Thoracic aorta (tissue), 2 donors: ENCODE measurements at places on chromosomes 13 and 19. TPM values are rescaled to one million over a fixed set of nuclear protein-coding genes. Genes with fewer than 3 reads are reported as not detected.

DNA sequence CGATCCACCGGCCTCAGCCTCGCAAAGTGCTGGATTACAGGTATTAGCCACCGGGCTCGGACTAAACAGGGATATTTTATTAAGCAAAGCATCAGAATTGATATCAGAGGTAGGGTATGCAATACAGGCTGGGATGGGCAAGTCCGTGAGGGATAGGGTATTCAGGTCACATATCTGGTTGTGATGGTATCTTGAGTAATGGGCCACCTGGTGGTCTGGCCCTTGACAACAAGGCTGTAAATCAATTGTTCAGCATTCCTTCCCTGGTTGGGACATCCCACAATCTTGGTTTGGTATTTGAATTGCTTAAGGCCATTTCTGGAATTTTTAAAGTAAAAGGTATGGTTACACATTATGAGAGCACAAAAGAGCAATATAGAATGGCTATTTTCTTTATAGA is 1588.0 kb downstream of the SLITRK1 start:
- no peak overlapping the region for H3K27ac ChIP-seq
- DNase-seq = no peak
- H3K4me1 ChIP-seq = no peaks in the 10 kb centered on the region
- no peaks in the 10 kb centered on the region for H3K36me3 ChIP-seq
- H3K4me3 ChIP-seq = no peak overlapping the region

GRIN3B gene
- not detected for total RNA-seq

DNA sequence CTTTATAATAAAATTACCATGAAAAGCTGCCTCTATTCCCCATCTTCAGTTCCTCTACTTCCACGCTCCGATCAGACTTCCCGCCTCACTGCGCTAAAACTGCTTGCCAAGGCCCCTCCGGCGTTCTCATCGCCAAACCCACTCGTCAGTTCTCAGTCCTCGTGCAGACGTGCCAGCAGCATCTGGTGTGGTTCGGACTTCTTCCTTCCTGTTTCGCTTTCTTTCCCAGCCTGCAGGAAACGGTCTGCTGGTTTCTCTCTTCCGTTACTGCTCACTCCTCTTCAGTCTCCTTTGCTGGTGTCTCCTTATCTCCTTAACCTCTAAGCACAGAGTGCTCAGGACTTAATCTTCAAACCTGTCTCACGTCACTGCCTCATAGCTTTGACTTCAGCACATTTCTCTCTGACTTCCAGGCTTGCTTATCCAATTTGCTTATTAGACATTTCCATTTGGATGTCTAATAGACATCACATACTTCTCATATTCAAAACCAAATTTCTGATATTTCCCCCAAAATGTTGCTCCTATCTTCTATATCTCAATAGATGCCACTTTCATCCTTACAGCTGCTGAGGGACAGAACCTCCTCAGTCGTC is 40.3 kb downstream of the RCBTB2 start:
- peaks cover 3% of the 10 kb centered on the region for H3K36me3 ChIP-seq
- H3K4me1 ChIP-seq = no peaks in the 10 kb centered on the region
- DNase-seq = no peak
- H3K27ac ChIP-seq = no peak overlapping the region
- H3K4me3 ChIP-seq = peak overlapping the region; percentile 12

ZNF534 gene
- 0.49 TPM for total RNA-seq

DNA sequence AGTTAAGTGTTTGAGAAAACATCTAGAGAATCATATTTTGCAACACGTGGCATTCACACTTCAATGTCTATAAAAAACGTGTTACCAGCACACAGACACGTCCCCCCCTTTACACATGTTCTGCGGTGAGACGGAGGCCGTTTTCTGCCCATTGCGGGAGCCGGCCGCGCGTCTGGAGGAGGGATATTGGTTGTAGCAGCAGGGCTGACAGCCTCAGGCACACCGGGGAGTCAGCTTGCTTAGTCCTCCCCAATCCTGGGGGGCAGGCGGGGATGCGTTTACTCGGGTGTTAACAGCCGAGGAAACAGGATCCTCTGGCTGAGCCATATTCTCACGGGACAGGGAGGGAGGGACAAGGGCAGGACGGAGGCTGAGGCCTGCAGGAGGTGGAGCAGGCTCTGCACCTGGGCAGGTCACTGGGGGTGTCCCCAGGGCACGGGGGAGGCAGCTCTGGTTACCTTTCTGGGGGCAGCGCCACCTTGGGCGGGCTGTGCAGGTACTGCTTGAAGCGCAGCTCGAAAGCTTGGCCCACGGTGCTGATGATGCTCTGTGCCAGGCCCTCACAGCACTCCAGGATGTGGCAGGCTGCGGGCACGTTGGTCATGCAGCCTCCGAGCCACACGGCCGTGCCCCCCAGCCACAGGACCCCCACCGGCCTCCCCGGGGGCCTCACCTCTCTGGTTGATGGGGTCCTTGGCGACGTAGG is 25.0 kb downstream of the SHC2 start:
- H3K27ac ChIP-seq = no peak overlapping the region
- H3K4me1 ChIP-seq = no peaks in the 10 kb centered on the region
- H3K4me3 ChIP-seq = no peak overlapping the region
- DNase-seq = no peak

DNA sequence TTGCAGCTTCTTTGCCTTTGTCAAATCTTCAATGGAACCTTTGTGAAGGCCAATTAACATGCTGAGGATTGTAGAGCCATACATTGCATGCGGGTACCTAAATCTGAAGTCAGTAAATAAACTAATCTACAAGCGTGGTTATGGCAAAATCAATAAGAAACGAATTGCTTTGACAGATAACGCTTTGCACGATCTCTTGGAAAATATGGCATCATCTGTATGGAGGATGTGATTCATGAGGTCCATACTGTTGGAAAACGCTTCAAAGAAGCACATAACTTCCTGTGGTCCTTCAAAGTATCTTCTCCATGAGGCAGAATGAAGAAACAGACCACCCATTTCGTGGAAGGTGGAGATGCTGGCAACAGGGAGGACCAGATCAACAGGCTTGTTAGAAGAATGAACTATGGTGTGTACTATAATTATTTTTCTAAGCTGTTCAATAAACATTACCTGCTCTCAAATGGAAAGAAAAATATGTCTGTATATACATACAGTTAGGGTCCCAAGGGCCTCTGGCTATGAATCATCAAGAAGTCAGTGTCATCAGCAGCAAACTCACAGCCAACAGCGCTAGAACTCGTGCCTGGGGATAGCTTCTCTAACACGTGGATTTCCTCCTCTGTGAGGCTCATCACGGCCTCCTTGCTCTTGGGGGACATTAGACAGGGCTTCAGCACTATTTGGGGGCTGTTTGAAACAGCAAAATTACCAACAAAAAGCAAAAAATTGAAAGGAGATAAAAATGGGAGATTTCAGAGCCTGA is 2.9 kb upstream of the CD70 start:
- H3K4me1 ChIP-seq = no peaks in the 10 kb centered on the region
- no peak overlapping the region for H3K4me3 ChIP-seq
- no peak for DNase-seq
- no peaks in the 10 kb centered on the region for H3K36me3 ChIP-seq
- no peak overlapping the region for H3K27ac ChIP-seq

- no peak overlapping the region for H3K27ac ChIP-seq
- DNase-seq = no peak
- no peaks in the 10 kb centered on the region for H3K36me3 ChIP-seq
- no peaks in the 10 kb centered on the region for H3K27me3 ChIP-seq
These were observed 64.5 kb upstream of the MRI1 start for GRCh38 chr19:13699786-13700185.

- no peak overlapping the region for H3K4me3 ChIP-seq
- peaks cover 42% of the 10 kb centered on the region for H3K4me1 ChIP-seq
- no peaks in the 10 kb centered on the region for H3K27me3 ChIP-seq
- H3K36me3 ChIP-seq = peaks cover 12% of the 10 kb centered on the region
These were observed 47.6 kb upstream of the GPI start for GRCh38 chr19:34317311-34317927.

- H3K36me3 ChIP-seq = no peaks in the 10 kb centered on the region
- no peaks in the 10 kb centered on the region for H3K4me1 ChIP-seq
- H3K4me3 ChIP-seq = no peak overlapping the region
These were observed 230.8 kb downstream of the TSHZ3 start for GRCh38 chr19:31118287-31118955.

DNA sequence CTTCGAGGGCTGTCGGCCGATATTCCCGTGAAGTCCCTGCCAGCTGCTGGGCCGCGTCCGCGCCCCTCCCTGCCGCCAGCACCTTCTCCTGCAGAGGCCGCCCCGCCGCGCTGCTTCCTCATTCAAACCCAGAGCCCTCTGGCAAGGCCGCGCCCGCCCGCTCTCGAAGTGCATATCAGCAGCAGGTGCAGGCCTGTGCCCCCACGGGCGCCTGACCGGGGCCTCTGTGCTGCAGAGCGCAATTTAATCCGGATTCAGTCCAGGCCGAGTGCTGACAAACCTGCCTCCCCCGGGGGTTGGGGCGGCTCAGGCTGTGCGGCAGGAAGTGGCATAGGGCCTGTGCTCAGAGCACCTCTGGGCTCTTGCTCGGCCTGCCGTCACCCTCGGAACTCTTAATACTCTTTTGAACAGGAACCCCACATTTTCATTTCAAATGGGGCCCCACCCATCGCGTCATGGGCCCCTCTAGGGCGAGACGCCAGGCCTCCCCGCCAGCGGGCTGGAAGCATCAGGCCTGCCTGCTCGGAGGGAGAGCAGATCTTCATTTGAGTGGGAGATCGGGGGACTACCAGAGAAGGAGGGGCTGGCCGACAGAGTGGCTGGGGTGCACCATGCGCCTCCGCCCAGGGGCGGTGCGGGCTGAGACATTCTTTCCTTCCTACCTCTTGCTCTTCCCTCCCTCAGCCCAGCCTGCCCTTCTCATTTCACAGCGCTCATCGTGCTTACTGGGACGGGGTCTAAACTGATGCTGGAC is 125.7 kb downstream of the TNFRSF19 start:
- peak overlapping the region; percentile 60 for H3K4me3 ChIP-seq
- no peaks in the 10 kb centered on the region for H3K36me3 ChIP-seq
- no peak overlapping the region for H3K27ac ChIP-seq
- no peaks in the 10 kb centered on the region for H3K4me1 ChIP-seq

- H3K27ac ChIP-seq = no peak overlapping the region
- H3K4me3 ChIP-seq = no peak overlapping the region
- no peaks in the 10 kb centered on the region for H3K36me3 ChIP-seq
- no peaks in the 10 kb centered on the region for H3K27me3 ChIP-seq
- no peaks in the 10 kb centered on the region for H3K4me1 ChIP-seq
- DNase-seq = no peak
These were observed 311.6 kb downstream of the KCNRG start for GRCh38 chr13:50326811-50327210.

DNA sequence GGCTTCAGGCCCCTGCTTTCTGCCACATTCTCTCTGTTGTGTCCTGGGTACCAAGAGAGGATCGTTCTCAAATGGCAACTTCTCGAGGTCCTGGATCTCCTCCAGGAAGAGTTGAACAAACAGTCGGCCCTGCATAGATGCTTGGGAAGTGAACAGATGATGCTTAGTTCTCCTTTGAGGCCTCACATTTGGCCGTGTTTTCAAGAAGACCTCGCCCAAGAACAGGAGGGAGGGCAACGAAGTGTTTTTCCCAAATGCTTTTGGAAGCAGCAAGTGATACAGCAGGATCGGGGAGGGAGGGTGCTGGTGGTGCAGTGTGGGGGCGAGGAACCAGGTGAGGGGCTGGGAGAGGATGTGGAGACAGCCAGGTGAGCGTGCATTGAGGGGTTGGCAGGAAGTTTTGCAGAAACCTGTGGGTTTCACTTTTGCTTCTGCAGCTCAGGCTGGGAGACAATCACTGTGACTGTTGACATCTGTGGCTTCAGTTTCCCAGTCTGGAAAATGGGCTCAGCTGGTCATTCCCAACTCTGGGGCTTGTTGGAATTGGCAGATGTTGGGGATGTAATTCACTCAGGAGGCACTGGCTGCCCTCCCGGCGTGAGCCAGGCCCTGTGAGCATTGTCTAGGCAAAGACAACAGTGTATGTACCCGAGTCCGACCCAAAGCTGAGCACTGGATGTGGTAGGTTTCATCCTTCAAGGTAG is 21.6 kb downstream of the MAST3 start:
- peaks cover 7% of the 10 kb centered on the region for H3K4me1 ChIP-seq
- H3K27ac ChIP-seq = no peak overlapping the region
- no peaks in the 10 kb centered on the region for H3K27me3 ChIP-seq
- H3K4me3 ChIP-seq = peak overlapping the region; percentile 92

DNA sequence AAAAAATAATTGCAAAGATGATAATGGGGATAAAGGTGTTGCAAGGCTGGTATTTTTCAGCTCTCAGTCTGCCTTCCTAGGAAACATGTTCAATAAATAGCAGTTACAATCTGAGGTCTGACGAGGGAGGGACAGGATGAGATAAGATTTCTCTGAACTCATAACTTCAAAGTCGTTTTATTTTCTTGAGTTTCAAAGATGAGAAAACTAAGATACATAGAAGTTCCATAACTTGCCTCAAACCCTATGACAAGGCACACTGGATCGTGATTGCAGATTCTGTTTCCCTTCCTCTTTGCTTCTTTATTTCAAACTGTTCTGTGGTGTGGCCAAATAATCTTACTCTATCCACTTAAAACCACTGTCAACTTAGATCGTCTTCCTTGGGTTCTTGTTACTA is 327.2 kb downstream of the GPC5 start:
- no peak overlapping the region for H3K4me3 ChIP-seq
- no peaks in the 10 kb centered on the region for H3K27me3 ChIP-seq
- no peaks in the 10 kb centered on the region for H3K4me1 ChIP-seq
- no peaks in the 10 kb centered on the region for H3K36me3 ChIP-seq
- H3K27ac ChIP-seq = no peak overlapping the region

GRCh38 chr13:113588394-113589111 is 4.0 kb downstream of the TFDP1 start:
- H3K36me3 ChIP-seq = no peaks in the 10 kb centered on the region
- H3K27ac ChIP-seq = no peak overlapping the region
- DNase-seq = no peak
- H3K4me3 ChIP-seq = no peak overlapping the region
- H3K27me3 ChIP-seq = no peaks in the 10 kb centered on the region

DNA sequence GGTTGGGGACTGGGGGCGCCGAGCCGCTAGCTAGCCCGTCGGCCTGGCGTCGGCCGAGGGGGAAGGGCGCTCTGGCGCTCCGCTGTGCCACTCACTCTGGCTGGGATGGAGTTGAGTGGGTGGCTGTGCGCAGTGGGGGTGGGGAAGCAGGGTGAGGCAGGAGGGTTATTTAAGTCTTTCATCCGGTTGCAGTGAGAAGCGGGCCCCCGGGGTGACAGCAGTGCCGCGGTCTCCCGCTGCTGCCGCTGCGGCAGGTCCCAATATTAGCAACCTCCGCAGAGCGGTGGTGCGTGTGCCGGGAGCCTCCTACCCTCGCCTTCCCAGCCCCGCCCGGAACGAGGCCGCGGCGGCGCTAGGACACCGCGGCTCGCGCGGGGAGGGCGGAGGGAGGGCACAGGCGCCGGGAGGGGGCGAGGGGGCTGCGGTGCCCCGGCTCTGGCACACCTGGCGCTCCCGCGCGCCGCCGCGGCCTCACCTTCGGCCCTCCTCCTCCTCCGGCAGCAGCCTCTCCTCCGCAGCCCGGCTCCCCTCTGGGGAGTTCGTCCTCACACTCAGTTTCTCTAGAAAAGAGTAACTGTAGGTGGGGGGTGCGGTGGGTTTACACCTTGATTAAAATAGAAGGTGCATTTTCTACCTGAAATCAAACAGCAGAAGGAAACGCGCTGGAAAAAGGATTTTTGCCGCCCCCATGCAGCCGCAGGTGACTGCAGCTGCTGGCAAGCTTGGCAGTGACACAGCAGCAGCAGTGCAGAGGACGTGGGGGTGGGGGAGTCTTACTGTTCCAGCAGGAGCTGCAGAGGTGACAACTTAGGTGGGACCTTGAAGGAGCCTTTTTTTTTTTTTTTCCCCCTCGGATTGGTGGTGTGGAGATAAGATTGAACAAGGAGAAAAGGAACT is 4.5 kb downstream of the FGF9 start:
- peaks cover 35% of the 10 kb centered on the region for H3K4me1 ChIP-seq
- peaks cover 14% of the 10 kb centered on the region for H3K27me3 ChIP-seq
- no peaks in the 10 kb centered on the region for H3K36me3 ChIP-seq

- no peak for DNase-seq
- no peak overlapping the region for H3K4me3 ChIP-seq
- no peaks in the 10 kb centered on the region for H3K4me1 ChIP-seq
- no peaks in the 10 kb centered on the region for H3K36me3 ChIP-seq
- H3K27me3 ChIP-seq = no peaks in the 10 kb centered on the region
These were observed 23.2 kb downstream of the UBXN6 start for GRCh38 chr19:4434391-4434790.
